ENCODE measurements at places on chromosomes 1 and 21. TPM values are rescaled to one million over a fixed set of nuclear protein-coding genes. Genes with fewer than 3 reads are reported as not detected.

FOXD3 gene
- not detected for total RNA-seq

ZNF697 gene
- total RNA-seq = 7.8 TPM

CENPF gene
- 36.0 TPM for total RNA-seq

TRIM62 gene
- 3.7 TPM for total RNA-seq

KLHDC9 gene
- 4.0 TPM for total RNA-seq

FCRL4 gene
- not detected for total RNA-seq

CLDN19 gene
- not detected for total RNA-seq

MATN1 gene
- total RNA-seq = not detected

ZBTB18 gene
- 8.6 TPM for total RNA-seq

NRIP1 gene
- total RNA-seq = 24.8 TPM

RYR2 gene
- total RNA-seq = not detected

HCN3 gene
- under 0.01 TPM for total RNA-seq

CLDN8 gene
- total RNA-seq = not detected

REN gene
- total RNA-seq = 1.1 TPM

CD1B gene
- not detected for total RNA-seq

PBXIP1 gene
- 48.2 TPM for total RNA-seq

HES3 gene
- not detected for total RNA-seq

DCST1 gene
- total RNA-seq = not detected

S100A2 gene
- 2.3 TPM for total RNA-seq

INAVA gene
- not detected for total RNA-seq

AQP10 gene
- not detected for total RNA-seq

GJA5 gene
- not detected for total RNA-seq

Data from myometrial cell (primary cell).